ENCODE measurements at places on chromosomes 16 and 17.
A peak's percentile ranks its signal among the peaks of the same experiment; 100 is the strongest.

DNA sequence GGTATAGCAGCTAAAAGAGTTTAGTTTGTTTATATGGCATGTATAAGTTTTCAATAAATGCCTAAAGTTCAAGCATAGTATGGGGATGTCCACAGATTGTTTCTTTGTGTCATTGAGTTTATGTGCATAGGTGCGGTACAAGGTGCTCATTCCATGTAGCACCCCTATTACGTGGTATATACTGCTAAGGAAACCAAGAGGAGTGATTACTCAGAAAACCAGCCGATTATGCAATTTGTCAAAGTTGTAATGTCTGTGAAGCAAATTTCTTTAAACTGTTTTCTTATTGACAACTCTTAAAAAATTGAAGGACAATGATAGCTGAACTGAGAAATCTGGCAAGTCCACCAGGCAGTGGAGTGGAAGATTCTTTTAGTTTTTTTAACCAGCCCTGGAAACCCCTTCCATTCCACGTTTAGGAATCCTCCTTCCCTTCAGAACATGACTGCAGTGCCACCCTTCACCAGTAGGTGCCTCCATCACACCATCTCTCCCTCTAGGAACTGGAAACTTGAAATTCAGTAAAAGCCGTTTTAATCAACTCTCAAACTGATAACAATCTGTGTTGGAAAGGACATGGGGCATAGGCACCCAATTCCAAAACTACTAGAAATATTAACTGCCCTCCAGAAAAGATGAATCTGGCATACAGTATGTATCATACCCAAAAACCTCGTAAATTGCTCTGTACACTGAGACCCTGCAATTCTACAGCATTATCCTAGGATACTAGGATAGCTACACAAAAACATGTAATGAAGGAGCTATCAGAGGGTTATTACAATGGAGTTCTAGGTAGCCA, 43.5 kb downstream of the REXO5 start:
- DNase-seq, result peak; percentile 72

GRCh38 chr16:77599793-77600415, 122.4 kb upstream of the NUDT7 start:
- no peak for DNase-seq

DNA sequence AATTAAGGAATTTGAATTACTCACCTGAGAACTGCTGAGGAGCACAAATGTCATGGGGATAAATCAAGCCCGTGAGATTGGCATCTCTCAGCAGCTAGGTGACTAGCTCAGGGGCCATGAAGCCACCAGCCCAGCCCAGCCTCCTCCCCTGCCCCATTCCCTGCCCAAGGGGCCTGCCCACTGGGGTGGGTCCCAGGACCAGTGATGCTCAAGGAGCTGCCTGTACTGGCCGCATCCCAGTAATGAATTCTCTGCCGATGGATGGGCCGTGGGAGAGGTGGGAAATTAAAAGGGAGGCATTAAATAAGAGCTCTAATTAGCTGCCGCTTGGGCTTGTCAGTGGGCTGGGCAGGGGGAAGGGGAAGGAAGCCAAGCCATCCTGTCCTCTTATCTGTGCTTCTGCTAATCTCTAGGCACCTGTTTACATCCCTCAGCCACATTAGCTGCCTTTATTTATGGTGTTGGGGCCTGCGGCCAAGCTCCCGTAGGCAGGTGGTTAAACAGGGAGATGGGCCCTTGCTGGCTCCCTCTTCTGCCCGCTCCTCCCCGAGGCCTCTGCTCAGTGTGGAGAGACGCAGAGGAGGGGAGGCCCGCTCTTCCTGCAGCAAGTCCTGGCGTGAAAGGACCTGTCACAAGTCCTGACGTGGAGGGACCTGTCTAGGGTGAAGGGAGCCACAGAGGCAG, 48.8 kb downstream of the PIPOX start:
- no peak for DNase-seq

- DNase-seq, result peak; percentile 51
Measured at GRCh38 chr17:28346746-28347246, 10.5 kb downstream of the POLDIP2 start.

Measured in upper lobe of right lung (tissue), 1 donor.